HCT116 (cell line): ENCODE measurements at places on chromosomes 1 and 21.

- no peak for DNase-seq
Observed at GRCh38 chr1:206021008-206021625, 2.6 kb downstream of the CTSE start.

DNA sequence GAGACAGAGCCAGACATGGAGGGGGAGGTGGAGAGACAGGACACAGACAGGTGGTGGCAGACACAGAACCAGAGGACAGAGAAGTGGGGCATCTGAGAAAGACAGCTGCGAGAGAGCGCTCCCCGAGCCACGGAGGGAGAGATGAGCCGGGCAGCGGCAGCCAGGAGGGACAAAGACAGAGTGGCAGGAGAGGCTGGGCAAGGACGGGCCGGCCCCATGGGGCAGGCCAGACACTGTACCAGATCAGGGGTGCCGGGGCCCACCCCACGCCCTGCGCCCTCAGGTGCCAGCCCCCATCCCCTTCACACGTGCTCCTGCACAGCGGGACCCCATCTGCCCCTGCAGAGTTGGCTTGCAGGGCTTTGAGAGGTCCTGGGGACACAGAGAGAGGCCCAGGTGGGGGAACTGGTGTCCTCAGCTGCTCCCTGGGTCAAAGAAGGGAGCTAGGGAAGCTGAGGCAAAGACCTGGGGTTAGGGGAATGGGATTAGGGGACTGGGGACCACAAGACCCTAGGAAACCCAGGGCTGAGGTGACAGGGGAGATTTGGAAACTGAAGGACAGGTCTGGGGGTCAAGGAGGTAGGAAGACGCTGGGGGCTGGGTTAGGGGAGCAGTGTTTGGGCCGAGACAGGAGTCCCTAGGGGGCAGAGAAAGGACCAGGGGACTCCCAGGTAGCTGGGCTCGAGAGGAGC lies 643 bp downstream of the FNDC5 start:
- DNase-seq = no peak

- peak; percentile 8 for DNase-seq
Observed at GRCh38 chr1:202661136-202661845, 49.0 kb downstream of the SYT2 start.

GRCh38 chr1:212513586-212513985 lies 80.9 kb downstream of the NENF start:
- DNase-seq = peak; percentile 10

DNA sequence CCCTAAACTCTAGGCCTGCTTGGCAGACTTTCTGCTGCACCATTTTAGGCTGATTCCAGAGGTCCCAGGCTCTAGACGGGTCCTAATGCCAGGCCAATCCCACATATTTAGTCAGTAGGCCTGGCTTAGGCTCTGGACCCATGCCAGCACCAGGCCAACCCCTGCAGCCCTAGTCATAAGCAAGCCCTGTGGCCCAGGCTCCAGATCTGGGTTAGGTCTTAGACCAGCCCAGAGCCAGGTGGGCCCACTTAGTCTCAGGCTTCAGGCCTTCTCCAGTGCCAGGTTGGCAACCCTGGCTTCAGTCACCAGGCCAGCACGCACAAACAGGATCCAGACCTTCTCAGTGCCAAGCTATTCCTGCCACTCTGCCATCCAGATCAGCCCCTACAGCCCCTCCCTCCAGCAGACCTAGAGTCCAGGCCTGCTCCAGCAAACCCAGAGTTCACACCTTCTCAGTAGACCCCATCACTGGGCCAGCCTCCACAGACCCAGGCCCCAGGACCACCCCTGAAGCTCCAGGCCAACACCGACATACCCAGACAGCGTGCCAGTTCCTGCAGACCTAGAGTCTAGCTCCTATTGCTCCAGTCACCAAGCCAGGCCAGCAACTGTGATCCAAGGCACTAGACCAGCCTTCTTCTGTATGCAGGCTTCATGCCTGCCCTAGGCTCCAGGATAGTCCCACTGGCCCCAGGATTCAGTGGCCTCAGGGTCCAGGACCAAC lies 467.6 kb downstream of the RWDD3 start:
- DNase-seq = no peak

- DNase-seq = peak; percentile 41
Observed at GRCh38 chr21:43659136-43660000, at the start of the genes HSF2BP and RRP1B. TSS of gene HSF2BP (minus strand) at chr21:43659488. CDS start at chr21:43658096, 1,392 bp downstream. TSS of gene RRP1B (plus strand) at chr21:43659560. CDS start at chr21:43659665, 105 bp downstream.

- peak; percentile 91 for DNase-seq
Observed at GRCh38 chr1:203682473-203683383, 56.1 kb downstream of the ATP2B4 start.

- DNase-seq = no peak
Observed at GRCh38 chr1:111274653-111275052, 16.0 kb upstream of the CHIA start.

DNA sequence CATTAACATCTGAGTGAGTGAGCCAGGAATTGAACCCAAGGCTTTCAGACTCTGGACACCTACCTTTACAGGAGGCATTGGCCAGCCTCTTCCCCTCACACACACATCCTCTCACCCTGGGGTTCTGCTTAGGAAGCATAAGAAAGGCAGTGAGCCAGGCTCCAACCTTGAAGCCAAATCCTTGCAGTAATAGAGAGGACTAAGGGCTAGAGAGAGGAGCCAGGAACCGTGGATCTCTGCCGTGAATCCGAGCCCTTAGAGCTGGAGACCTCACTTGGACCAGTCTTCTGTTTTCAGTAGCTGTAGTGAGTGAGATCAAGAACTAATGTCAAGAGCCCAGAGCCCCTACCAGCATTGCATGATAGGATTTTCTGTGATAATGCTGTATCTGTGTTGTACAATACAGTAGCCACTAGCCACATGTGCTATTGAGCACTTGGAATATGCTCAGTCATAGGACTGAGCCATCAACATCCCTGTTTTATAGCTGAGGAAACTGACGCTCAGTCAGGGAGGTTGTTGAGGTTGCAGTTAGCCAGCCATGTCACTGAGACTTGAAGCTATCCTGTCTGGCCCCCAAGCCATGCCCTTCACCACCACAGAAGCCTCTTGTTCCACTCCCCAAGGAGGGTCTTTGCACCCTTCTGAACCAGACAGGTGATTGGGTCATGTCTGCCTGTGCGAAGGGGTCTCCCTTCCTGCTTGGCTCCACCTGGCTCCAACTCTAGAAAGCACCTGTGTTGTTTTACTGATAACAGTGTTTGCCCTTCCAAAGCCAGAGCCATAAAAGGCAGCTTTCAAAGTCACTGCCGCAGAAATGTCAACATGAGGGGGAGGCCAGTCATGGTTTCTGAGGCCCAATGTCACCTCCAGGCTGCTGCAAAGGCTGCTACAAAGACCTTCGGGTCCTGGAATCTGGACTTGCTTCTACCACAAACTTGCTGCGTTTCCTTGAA lies 101.1 kb upstream of the JUN start:
- no peak for DNase-seq

DNA sequence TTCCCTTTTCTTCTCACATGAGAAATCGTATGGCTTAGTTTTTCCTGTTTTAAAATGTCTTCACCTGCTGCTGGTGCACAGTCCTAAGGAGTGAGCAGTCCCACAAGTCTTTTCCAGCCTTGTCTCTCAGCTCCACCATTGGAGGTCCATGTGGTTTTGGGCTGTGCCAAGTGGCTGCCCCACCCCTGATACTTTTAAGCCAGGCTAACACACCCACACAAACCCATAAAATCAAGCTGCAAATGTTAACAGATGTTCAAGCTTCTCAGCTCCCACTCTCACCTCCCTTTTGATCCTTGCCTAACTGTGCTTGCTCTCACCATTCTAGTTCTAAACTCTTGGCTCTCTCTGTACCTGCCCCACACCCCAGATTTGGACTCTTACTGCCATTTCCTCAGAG lies 74.5 kb upstream of the COL24A1 start:
- DNase-seq = no peak

DNA sequence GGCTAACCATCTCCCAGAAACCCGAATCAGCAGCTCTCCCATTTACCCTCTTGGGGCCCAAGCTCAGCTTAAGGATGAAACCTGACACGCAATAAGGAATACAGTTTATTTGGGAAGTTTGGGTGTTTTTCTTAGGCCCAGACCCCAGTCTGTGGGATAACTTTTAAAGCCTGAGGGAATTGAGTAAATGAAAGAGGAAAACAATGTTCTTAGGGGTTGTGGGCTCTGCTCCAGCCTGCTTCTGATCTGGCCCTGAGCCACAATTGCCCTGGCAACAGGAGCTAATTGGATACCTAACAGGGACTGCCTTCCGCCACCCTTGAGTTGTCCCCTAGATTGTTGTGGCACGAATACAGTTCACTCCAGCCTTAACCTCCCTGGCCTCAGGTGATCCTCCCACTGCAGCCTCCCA lies 20.1 kb downstream of the DYRK3 start:
- DNase-seq = no peak

DNA sequence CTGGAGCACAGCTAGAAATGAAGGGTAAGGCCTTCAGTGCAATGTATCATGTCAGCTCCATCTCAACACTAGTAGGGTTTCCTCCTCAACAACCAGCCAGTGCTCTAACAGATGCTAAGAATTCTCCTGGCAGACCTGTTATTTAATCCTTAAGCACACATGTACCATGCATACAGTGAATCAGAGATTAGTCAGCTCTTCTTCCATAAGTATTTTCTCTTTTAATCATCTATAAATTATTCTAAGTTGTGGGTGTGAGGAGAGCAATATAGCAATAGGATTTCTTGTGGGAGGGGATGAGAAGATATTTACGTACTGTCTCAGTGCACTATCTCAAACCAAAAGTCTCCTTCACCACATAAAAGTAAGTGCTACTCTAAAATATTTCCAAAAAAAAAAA lies 95.3 kb downstream of the COP1 start:
- no peak for DNase-seq

GRCh38 chr1:25066256-25066655 lies 136.2 kb upstream of the RUNX3 start:
- no peak for DNase-seq

- DNase-seq = no peak
Observed at GRCh38 chr21:45848331-45848730, 133.2 kb upstream of the COL6A1 start.

DNA sequence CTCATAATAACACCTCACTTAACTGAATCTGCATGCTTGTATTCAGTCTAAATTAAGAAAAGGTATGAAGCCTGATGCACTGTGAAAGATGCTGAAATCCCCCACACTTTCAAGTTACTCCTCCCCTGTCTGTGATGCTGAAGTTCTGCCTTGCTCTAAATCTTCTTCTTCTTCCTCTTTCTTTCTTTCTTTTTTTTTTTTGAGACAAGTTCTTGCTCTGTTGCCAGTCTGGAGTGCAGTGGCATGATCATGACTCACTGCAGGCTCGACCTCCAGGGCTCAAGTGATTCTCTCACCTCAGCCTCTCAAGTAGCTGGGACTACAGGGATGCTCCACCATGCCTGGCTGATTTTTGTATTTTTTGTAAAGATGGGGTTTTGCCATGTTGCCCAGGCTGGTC lies 231.0 kb upstream of the B3GALT2 start:
- DNase-seq = no peak

DNA sequence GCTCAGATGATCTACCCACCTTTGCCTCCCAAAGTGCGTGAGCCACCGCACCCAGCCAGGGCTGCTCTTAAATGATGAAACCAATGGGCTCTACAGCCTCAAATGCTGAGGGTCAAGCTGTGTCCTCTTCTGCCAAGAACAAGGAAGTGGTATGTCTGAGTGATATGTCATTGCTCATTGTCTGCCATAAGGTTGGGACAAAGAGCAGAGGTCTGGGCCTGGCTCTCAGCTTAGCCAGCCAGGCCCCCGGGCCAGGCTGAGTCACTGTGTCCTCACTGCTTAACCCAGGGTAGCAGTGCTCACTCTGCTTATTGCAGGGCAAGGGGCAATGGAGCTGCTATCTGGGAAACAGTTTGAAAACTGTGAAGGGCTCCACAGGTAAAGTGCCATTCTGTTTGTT lies 8.3 kb upstream of the ETS2 start:
- peak; percentile 65 for DNase-seq

GRCh38 chr1:156502894-156503697 lies 2.5 kb upstream of the MEF2D start:
- peak; percentile 94 for DNase-seq

- DNase-seq = no peak
Observed at GRCh38 chr1:222068937-222069336, 327.0 kb upstream of the DUSP10 start.

DNA sequence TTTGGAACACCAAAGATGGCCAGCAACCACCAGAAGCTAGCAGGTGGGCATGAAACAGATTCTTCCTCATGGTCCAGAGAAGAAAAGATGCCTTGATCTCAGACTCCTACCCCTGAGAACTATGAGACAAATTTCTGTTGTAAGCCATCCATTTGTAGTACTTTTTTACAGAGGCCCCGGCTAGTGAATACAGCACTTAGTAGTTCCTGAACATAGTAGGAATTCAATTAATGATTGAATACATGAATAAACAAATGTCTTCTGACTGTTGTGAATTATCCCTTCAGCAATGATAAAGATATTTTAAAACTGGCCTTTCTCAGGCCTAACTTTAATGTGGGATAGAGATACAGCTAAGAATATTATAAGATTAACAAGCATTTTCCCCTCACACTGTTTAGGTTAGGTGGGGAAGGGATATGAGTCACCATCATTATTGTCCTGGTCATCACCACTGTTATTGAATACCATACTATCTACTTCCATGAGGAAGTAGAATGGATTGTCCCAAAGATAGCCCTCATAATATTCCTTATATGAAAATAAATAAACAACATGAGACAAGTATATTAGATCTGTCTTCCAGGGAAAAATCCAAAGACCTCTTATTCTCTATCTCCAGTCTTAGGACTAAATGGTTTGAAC lies 51.4 kb downstream of the ADCY10 start:
- no peak for DNase-seq

DNA sequence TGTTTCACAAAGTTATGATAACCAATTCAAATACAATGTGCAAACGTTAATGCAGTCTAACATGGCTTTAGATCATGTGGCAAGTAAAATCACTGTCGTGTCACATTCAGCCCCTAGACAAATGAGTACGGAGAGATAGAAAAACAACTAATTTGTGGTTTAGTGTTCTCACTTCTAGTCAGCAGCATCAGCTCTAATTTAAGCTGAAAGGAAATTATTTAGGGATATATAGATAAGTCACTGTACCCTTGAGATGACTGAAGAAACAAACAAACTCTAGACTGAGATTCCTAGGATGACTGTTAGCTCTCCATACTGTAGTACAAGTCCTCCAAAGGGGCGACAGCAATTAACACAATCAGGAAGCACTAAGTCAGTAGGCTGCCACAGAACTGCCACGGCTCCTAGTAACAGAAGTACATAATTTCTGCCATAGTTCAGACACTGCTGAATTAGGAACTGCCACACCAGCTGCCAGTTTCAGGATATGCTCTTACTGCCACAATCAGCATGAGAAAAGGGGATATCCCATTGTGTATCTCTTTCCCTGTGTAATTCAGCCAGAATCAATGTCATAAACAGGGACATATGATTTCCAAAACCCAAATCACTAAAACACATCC lies 150.4 kb upstream of the NEGR1 start:
- DNase-seq = no peak

- no peak for DNase-seq
Observed at GRCh38 chr1:6028042-6028850, 17.4 kb upstream of the KCNAB2 start.

GRCh38 chr1:202034683-202035462 lies 24.5 kb downstream of the ELF3 start:
- DNase-seq = peak; percentile 91

DNA sequence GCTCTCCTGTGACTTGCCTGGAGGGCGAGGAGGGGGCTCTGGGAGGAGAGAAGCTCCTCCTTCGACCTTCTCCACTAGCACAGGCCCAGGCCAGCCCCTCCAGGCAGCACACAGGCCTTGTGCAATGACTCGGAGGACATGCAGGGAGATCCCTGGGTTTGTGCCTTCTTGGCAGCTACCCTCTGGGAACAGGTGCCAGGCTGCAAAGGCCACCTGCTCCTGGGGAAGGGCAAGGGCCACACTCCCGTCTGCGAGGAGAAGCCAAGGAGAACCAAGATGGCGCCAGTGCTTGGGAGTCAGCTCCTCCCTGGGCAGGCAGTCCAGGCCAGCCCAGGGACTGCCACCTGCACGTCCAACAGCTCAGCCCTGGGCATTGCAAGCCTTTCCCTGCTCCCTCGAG lies 15.3 kb downstream of the CASZ1 start:
- DNase-seq = no peak
